ENCODE measurements at places on chromosomes 6 and 20. TPM values are rescaled to one million over a fixed set of nuclear protein-coding genes. Genes with fewer than 3 reads are reported as not detected.

ANKS1A gene
- 5.6 TPM for polyA plus RNA-seq

NNAT gene
- polyA plus RNA-seq, result 2.0 TPM

CFAP61 gene
- polyA plus RNA-seq, result 8.3 TPM

MMP24 gene
- 0.01 TPM for polyA plus RNA-seq

SLC22A3 gene
- polyA plus RNA-seq, result 45.6 TPM

GSTA2 gene
- not detected for polyA plus RNA-seq

DEFB116 gene
- not detected for polyA plus RNA-seq

Measured in psoas muscle (tissue), 8 donors.